Activated CD4-positive, alpha-beta T cell treated with anti-CD3 and anti-CD28 coated beads for 24 hours (primary cell): ENCODE measurements at places on chromosomes 1 and 21.

- no peak for DNase-seq
Measured at GRCh38 chr1:219676012-219676765, 63.3 kb upstream of the ZC3H11B start.

DNA sequence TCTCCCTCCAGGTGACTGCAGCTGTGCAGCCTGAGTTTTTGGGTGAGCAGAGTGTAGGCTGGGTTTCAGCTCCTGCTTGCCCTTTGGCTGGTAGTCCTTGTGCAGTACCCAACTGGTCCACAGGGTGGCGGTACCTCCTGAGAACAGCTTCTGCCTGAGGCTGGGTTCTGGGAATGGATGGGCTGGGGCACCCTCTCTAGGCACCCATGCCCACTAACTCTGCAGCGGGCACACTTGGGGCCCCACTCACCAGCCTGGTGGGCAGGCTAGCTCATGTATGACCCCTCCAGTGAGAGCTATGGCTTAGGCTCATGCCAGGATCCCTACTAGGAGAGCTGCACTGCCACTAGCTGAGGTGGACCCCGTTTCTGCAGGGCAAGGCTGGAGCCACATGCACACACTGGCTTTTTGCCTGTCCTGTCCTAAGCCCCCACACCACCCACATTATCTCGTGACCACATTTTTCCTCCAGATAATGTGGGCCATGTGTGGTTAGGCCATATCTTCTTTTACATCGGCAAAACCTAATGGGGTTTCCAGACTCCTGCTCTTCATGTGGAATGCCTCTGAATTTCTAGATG lies 15.5 kb upstream of the GSTM4 start:
- peak; percentile 94 for DNase-seq

DNA sequence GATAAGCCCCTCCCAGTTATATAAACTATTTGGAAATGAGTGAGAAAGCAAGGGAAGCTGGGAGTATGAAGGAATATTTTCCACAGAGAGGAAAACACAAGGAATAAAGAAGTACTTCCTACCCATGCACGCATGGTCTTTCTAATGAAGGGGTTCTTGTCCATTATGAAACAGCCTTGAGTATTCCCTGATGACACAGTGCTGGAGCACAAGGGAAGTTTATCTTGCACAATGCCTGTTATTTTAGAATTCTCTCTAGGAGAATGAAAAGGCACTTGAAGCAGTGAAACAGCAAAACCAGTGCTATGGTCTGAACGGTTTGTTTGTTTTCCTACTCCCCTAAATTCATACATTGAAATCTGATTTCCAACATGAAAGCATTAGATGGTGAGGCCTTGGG lies 38.6 kb upstream of the ADAMTS1 start:
- no peak for DNase-seq

DNA sequence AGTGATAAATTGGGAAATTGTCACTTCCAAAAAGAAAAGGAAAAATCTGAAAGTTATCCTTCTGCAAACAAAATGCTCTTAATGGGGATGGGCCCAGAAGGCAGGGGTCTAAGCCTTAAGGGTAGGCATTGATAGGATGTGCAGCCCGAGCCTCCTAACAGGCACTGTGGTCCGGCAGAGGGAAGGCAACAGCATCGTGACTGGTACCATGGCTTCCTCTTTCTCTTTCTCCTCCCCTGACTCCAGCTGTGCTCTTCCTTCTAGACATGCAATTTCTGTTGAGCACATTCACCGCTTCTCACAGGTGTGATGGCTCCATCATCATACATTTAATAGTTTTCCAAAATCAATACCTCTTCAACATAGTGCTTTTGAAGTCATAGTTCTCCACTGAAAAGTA lies 91.5 kb downstream of the SELENOF start:
- no peak for DNase-seq

GRCh38 chr1:68464891-68465290 lies 15.1 kb upstream of the RPE65 start:
- DNase-seq: no peak

DNA sequence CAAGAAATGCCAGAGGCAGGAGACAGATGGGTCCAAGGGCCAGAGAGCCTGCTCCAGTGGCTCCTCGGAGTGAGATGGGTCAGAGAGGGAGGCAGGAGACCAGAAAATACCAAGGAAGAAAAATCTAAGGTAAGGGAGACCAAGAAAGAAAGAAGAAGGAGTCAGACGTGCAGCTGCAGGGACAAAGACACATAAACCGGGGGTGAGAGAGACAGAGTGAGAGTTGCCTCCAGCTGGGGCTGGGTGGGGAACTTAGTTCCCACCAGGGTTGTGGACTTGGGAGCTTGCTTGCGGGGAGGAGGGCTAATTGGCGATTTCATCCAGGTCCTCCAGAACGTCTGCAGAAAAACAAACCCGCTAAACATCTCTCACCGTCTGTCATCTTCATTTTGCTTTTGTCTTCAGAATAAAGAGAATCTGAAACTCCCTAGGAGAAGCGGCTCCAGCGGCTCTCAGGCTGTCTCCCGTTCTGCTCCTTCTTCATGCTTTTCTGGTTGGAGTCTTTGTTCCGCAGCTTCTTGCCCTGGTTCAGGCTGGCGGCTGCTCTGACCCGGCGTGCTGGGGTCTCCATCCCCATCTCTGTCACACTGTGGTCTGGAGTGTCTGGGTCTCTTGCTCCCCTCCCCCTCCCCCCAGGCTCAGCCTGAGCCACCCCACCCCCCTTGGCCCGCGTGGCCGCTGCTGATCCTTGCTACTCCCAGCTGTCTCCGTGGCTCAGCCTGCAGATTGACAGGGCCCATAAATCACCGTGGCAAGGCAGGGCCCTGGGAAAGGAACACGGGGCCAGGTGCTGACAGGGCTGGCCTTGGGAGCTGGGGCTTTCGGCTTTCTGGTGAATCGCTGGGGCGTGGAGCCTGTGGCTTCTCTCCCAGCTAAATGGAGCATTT lies 66.6 kb downstream of the UBIAD1 start:
- no peak for DNase-seq
